HFF-Myc (cell line): ENCODE measurements at places on chromosomes 1 and 21.

GRCh38 chr1:165129568-165130164, 226.8 kb downstream of the LMX1A start:
- DNase-seq: no peak

DNA sequence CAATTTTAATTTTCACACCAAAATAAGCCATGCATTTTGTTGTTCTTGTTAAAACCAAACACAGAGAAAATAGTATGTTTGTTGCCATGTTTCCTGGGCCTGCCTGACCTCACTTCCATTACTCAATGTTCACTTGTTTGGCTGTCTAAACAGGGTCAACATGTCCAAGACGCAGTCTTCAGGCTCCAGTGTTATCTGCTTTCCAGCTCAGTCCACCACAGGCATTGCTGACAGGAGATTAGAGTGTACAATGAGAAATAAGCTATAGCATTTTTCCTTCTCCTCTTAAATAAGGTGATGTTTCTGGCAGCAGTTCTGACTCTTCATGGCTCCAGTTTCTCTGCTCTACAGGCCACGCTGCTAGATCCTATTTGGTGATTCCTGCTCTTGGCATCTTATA, 1030.5 kb downstream of the KCNT2 start:
- DNase-seq: no peak

GRCh38 chr1:106768077-106768476, 288.4 kb upstream of the PRMT6 start:
- DNase-seq: no peak

DNA sequence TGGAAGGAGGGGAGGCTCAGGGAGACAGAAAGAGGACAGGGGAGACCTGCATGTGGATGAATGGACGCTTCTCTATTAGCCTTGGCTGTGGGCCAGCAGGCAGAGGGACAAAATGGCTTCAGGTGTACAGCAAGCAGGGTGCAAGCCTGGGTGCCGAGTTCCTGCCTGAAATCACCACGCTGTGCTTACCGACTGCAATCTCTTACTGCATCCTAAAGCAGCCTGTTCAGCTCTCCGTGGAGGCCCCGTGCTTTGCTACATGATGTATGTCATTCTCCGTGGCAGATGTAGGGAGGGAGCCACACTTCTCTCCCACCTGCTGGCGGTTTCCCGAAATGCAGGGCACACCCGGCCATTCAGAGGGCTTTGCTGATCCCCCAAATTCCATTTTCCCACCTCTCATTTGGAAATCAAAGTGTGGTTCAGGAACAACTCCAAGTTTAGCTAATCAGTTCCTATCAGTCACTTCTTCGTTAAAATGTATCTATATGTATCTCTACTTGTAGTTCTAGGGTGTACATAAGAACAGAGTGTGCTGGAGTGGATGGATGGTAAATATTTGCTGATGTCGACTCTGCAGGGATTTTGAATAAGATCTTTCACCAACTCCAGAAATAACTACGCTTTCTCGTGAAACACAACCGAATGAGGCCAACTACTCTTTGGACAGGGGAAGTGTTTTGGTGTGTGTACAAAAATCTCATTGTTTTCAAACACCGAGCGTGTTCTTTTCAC, 122.3 kb upstream of the BACE2 start:
- no peak for DNase-seq

DNA sequence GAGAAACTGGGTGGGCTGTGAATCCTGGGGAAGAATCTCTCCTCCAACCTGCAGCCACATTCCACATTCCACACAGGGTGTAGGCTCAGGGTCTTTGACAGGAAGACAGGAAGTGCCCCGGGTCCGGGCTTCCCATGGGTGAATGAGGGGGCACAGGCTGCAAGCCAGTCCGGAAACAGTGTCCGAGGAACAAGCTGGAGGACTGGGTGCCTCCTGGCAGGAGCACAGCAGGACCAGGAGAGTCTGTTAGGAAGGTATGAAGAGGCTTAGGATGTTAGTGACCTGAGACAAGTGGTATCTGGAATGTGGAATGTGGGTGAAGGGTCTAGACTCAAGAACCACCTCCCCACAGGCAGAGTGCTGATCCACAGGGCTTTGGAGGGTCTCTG, 121.0 kb upstream of the CD34 start:
- no peak for DNase-seq

GRCh38 chr1:56396581-56396980, 182.8 kb downstream of the PLPP3 start:
- DNase-seq: no peak

DNA sequence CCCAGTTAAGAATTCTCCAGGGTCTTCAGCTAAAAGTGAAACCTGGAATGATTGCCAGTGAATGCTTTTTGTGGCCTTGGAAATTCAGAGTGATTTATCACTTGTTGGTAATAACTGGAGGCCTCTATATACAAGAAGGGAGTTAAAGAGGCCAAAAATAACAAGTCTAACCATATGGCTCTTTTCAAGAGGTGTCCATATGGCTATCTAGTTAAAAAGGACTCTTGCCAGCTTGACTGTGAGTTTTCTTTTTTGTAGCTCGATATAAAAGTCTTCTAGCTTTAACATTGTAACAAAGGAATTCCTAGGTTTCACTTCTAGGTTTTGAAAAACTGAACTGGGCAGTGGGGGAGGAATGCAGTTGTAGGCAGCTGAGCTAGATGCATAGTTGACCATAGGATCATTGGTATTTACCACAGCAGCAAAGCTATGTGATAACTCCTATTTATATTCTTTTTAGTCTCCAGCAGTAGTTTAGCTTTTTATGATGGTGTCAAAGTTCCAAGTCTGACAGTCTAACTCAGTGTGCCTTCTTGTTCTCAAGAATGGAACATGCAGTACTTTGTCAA, 44.4 kb downstream of the CACHD1 start:
- DNase-seq: peak; percentile 73

- no peak for DNase-seq
These were observed 27.1 kb downstream of the SLC30A1 start for GRCh38 chr1:211551638-211552460.

DNA sequence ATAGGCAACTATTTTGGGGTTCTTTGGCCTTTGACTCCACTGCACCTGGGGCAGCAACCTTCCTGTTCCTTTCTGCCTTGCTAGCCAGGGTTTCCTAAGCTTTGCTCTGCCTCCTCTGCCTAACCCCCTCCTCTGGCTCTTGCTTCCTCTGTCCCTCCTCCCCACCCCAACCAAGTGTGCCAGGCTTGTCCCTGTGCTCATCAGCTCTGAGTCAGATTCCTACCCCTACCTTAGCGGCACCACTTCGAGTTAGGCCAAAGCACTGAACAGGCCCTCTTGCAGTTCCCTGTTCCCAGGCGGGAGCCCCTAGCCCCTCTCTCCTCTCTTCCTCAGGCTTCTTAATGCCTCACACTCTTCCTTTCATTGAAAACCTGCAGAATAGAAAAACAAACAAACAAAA, 74.8 kb upstream of the HAO2 start:
- no peak for DNase-seq

DNA sequence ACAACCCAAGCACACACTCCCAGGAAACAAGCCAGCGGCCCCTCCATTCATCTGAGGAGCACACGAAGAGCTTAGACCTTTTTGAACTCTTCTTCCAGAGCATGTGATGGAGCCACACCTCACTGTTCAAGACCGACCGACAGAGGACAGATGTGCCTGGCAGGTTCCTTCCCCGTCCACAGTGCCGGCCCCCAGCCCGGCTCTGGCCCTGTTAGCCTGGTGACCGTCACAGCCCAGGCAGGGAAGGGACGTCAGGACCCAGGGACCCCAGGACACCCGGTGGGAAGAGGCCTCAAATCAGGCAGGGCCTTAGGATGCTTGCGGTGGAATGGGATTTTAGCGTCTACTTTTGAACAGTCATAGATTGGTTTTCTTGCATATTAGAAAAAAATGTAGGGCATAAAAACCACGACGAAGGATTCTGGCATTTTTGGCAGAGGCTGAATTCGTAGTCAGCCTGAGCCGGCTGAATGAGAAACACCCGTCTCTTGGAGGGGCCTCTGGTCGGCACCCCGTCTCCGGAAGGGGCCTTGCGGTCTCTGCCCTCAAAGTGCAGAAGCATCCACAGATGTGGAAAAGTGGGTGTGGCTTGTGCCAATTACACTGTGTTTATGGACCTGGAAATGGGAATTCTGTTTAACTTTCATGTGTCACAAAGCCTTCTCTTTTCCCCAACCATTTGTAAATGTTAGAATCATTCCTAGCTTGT, 79.3 kb downstream of the SIK1 start:
- DNase-seq: no peak

DNA sequence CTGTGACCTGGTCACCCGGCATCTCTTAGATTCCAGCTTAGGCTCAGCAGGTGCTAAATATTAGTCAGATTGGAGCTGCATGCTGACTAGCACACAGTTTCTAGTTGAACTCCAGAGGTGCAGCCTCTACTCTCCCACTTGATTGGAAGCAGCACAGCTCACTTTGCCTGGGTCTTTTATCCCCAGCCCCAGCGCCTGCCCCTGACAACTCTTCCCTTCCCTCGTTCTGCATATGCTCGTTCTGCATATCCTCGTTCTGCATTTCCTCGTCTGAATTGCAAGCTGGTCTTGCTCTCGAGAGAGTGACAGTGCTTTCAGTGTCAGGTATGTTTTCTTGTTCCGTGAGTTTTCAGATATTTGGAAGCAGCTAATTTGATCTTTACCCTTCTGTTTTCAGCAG, 11.7 kb downstream of the COL18A1 start:
- DNase-seq: no peak

GRCh38 chr1:213507472-213508223, 456.6 kb downstream of the RPS6KC1 start:
- no peak for DNase-seq
